ENCODE measurements at places on chromosomes 16 and 17.

DNA sequence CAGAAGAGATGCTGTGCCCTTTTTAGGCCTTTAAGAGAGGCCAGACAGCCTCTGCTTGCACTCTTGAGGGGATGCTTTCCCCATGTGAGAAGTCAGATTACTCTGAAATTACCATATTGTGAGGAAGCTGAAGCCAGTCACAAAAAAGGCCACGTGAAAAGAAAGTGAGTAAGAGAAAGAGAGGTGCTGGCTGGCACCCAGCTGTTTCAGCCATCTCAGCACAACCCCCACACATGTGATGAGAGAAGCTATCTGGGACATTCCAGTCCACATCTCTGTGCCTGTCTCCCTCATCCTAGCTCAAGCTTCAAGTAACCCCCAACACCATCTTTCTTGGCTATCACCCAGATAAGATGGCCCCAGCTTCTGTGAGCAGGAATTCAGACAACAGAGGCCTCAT lies 131.4 kb downstream of the HS3ST2 start:
- no peak for DNase-seq

DNA sequence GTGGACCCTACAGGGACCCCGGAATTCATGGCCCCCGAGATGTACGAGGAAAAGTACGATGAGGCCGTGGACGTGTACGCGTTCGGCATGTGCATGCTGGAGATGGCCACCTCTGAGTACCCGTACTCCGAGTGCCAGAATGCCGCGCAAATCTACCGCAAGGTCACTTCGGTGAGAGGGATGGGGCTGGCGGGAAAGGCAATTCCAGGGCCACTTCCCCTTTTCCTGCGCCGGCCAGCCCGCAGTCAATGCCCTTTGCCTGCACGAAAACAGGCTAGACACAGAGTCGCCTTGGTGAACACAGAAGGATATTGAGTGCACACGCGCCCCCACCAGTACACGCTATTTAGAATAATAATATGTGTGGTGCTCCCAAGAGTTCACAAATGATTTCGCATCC lies 4.0 kb downstream of the WNK4 start:
- no peak for DNase-seq

DNA sequence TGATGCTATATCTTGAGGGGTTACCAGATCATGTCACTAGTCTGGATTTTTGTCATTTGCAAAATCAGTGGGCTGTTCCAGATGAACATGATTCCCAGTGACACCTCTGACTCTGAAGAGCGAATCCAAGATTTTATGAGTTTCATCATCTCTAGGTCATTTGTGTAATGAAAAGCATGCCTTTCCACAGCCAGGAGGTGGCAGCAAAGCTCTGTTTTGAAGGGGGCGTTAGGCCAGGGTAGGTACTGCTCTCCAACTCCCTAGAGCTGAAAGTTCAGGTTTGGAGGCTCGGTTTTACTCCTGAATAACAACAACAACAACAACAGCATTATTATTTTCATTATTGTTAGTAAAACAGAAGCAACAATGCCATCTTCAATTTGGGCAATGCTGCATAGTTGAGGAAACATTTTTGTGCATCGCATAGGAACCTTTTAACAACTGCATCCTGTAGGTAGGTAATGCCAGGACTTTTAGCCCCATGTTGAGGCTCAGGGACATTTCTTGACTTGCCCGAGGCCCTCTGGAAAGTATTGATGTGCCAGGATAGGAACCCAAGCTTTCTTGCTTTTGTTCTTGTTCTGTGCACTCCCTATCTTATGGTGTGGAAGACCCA lies 77.0 kb downstream of the MYH13 start:
- peak; percentile 48 for DNase-seq

- DNase-seq: peak; percentile 83
Observed at GRCh38 chr17:31858642-31859486, at the start of gene COPRS. COPRS (minus strand) TSS chr17:31859244; CDS start chr17:31859199, 45 bp downstream.

- DNase-seq: no peak
Observed at GRCh38 chr16:8888951-8889892, 7.1 kb downstream of the LITAFD start.

DNA sequence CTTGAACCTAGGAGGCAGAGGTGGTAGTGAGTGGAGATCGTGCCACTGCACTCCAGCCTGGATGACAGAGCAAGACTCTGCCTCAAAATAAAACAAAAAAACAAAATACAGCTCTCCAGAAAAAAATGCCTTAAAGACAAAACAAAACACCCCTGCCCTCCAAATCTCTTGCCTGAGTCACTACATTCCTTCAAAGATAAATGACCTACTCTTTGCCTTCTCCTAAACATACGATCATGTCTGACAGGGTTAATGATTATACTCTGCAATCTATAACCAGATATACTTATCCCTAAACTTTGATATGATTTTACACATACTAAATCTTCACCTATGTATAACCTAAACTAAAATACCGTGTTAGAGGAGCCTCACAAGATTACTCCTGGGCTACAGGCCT lies 1.4 kb upstream of the SETD6 start:
- DNase-seq: no peak

DNA sequence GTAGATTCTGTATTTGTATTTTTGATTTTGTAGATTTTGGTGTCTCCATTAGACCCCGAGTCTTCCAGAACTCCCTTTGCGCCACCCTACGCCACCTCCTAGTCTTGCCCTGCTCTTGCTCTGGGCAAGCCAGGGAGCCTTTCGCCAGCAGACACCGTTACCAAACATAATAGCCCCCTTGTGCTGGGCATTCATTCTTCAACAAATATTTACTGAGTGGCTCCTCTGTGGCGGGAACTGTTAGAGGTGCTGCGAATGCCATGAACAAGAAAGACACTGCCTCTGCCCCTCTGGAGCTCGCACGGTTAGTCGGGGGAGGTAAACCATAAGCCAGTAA lies 841 bp upstream of the GPT2 start:
- DNase-seq: no peak

- DNase-seq: no peak
Observed at GRCh38 chr17:6072611-6073010, 2.4 kb downstream of the WSCD1 start.

Measured in activated CD4-positive, alpha-beta T cell treated with anti-CD3 and anti-CD28 coated beads, Interleukin-2, amount 50 U/mL, for 16 hours (primary cell).